ENCODE measurements at places on chromosomes 1 and 21. TPM values are rescaled to one million over a fixed set of nuclear protein-coding genes. Genes with fewer than 3 reads are reported as not detected.

DNA sequence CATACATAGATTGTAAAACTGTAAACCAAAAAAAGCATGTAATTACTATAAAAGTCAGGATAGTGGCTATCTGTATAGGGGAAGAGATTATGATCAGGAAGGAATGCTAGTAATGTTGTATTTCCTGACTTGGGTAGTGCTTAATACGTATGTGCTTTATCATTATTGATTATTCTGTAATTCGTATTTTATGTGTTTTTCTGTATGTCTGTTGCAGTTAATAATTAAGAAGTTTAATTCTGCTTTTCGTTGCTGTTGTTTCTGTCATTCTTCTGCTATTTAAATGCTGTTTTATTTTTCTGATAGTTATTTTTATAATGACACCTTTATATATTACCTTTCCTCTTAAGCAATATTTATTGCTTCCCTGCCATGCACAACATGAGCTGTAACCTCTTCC is 29.3 kb upstream of the TRIM33 start:
- DNase-seq, result no peak

DNA sequence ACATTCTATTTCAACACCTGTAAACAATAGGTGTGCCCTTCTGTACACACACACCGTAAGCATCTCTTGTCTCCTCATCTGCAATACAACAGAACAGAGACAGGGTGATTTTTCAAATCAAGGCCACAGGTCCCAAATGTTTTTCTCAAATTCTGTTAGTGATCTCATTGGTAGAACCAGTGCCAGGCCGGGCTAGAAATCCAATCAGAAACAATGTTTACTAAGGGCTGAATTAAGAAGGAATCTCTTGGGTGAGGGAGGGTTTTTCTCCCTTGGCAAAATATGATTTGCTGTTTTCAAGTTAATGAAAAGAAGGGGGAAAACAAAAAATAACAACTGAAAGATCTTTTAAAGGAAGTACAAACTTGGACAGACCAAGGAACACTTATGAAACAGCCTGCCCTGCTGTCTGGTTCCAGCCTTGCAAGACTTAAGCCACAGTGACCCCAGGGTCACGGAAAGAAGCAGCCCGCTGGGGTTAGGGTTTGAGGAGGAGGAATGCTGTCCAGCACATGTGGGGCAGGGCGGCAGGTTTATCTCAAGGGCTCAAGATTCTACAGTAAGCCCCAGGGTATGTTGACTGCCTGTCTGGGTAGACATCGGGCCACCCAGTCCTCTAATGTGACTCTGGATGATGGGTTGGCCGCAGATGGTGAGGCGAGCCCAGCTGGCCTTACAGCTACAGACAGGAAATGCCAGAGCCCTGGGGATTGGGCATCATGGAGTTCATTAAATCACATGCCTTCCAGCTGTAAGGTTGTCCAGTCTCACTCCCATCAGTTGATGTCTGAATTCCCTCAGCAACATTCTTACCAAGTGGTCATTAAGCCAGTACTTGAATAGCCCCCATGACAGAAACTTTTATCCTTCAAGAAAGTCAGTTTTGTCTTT is 73.3 kb upstream of the SLC44A3 start:
- peak; percentile 19 for DNase-seq

GRCh38 chr1:153261281-153262069 is 2.0 kb downstream of the LORICRIN start:
- peak; percentile 18 for DNase-seq

GRCh38 chr1:112457955-112458354 is 50.8 kb upstream of the WNT2B start:
- DNase-seq, result no peak

- no peak for DNase-seq
Measured at GRCh38 chr1:172266528-172267174, 153.8 kb upstream of the C1orf105 start.

DNA sequence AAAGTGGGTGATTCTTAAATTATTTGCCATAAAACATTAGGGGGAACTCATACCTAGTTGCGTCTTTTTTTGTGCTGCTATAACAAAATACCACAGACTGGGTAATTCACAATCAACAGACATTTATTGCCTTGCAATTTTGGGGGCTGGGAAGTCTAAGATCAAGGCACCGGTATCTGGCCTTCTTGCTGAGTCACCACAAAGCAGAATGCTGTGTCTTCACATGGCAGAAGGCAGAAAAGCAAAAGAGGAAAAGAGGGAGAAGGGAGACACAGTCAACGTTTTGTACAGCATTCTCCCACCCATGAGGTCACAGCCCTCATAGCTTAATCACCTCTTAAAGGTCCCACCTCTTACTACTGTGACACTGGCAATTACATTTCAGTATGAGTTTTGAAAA is 291.0 kb downstream of the CHRM3 start:
- DNase-seq, result no peak

- DNase-seq, result no peak
Measured at GRCh38 chr1:204198348-204199340, 2.4 kb upstream of the KISS1 start.

DNA sequence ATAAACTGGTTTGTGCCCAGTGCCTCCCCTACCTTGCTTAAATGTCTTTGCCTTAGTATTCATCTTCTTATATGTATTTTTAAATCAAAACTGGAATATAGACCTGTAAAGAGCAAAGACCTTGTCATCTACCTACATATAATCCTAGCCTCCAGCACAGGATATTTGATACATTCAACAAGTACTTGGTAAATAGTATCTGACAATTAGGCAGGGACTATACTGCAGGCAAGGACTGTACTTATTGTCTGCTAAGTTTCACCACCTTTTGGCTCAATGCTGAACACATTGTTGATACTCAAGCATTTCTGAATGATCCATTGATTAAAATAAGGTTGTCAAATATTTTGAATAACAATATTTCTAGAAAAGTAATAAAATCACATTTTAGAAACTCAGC is 96.4 kb downstream of the PKN2 start:
- no peak for DNase-seq

DNA sequence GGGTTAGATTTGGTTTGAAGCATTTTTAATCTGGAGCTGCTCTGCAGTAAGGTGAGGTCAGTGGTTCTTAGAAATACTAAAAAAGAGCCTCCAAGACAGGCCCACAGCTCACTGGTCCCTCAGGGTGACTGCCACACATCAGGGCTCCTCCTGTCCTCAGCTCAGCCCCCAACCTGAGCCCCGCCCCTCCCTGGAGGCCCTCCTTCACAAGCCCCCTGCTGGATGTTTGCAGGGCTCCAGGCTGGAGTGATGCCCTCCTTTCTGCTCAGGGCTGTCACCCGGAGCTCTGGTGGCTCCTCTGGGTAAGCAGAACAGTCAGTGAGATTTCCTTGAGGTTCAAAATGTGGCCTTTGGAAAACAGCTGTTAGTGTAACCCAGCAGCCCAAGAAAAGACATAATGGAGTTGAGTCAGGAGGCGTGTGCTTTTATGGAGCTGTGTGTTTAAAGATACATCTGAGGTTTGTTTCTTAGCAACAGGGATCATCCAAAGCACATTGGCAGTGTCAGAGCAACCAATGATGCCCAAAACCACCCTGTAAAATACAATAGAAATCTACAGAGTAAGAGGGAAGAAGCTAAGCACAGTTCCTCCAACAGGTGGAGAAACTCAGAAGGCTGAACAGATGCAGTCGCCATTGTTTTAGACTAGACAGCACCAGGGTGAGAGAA is 21.4 kb downstream of the STUM start:
- no peak for DNase-seq

DNA sequence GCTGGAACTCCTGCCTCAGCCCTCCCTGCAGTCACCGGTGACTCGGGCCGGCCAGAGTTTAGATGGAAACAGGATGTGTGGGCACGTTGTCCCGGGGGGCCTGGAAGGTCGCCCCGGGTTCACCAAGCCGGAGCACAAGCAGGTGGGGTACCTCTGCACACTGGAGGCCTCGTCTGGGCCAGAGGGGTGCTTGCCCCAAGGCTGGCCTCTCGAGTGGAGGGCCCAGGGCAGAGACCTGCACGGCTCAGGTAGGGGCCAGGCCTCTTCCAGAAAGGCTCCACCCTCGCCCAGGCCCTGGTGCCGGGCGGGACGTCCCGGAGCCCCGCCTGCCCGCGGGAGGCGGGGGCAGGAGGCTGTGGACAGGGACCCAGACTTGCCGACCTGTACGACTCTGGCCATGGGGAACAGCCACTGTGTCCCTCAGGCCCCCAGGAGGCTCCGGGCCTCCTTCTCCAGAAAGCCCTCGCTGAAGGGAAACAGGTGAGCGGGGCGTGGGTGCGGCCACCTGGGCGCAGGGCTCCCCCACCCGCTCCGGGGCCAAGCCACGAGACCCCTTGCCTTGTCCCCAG is at the start of gene PLEKHN1:
TSS of gene PLEKHN1 (plus strand) at position 348 of the 569 bp plus-strand sequence. CDS start at position 398, 50 bp downstream.
- peak; percentile 49 for DNase-seq

The LDLRAD2 gene
- total RNA-seq, result 2.3 TPM

The RGS16 gene
- total RNA-seq, result 3.9 TPM

The SELL gene
- not detected for total RNA-seq

The ACKR1 gene
- total RNA-seq, result 23.6 TPM

The CALML6 gene
- total RNA-seq, result 4.3 TPM

The MORC3 gene
- 16.9 TPM for total RNA-seq

Measured in body of pancreas (tissue), 4 donors.